ENCODE measurements at places on chromosomes 4 and X.

- DNase-seq, result no peak
These were observed 123.8 kb downstream of the RPS6KA6 start for GRCh38 chrX:84064164-84064563.

GRCh38 chr4:42371305-42372252 is 25.7 kb upstream of the SHISA3 start:
- DNase-seq, result no peak

DNA sequence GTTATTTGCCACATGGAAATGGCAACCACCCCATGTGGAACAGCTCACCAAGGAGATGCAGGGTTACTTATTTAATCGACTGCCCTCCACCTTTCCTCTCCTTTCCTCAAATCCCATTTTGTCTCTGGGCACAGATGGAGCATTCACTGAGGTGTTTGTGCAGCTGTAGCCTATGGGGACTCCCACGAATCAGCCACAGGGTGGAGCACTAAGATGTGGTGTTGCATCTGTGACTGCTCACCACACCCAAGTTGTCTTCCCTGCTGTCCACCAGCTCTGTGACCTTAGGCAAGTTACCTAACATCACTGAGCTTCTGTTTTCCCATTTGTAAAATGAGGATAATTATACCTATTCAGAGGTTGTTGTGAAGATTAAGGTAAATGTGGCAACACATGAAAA is 252.4 kb upstream of the CPEB2 start:
- DNase-seq, result no peak

GRCh38 chr4:120291541-120291940 is 224.9 kb upstream of the MAD2L1 start:
- no peak for DNase-seq

GRCh38 chrX:148288451-148288850 is 212.0 kb upstream of the AFF2 start:
- DNase-seq, result no peak

DNA sequence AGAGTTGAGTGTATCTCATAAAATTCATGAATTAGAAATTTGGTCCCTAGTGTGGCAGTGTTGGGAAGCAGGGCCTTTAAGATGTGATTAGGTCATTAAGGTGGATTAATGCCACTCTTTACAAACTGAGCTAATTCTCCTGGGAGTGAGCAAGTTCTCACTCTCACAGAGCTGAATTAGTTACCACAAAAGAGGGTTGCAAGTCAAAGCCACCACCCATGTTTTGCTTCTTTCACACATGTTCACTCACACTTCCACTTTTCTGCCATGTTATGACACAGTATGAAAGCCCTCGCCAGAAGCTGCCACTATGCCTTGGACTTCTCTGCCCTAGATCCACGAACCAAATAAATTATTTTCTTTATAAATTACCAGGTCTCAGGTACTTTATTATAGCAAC is 332.1 kb downstream of the ARAP2 start:
- DNase-seq, result no peak

DNA sequence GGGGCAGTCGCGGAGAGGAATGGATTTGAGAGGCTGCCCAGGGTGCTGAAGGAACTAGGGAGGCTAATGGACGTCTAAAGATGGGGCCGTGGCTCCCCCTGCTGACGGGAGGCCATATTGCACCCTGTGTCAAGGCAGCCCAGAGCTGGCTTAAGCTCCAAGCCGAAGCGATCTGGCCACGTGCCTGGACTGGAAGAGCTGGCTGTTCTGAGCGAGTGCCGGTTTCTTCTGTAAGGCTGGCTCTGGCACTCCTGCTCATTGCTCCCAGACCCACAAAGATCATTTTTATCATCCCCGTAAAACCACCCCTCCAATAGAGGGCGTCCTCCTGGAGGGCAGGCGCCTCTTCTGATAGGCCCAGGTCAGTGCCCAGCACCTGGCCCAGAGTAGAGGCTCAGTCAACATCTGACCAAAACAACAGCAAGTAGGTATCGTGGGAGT is 5.6 kb downstream of the PNCK start:
- peak; percentile 83 for DNase-seq

GRCh38 chr4:10963958-10964703 is 279.6 kb upstream of the CLNK start:
- DNase-seq, result no peak

- DNase-seq, result no peak
These were observed 6.0 kb upstream of the VSIG4 start for GRCh38 chrX:66045894-66046293.

GRCh38 chr4:112771-113170 is 11.5 kb upstream of the ZNF718 start:
- DNase-seq, result no peak

DNA sequence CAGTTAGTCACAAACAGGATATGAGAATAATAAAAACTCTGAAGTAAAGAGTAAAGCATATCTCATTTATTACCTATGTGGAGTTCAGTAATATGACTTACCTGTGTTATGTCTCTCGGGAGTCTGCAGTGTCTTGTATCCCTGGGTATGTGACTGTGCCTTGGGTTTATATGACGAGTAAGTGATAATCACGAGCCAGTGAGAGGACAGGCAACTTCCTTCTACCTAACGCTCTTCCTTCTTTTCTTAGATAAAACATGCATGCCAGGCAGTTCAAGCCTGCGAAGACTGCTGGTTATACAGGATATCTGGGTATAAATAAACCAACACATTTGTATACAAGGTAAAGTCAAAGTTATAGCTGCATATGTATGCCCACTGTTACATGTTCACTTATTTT is at the start of gene HPGDS:
TSS of gene HPGDS (minus strand) at position 143 of the 400 bp plus-strand sequence. CDS start 8,207 bp downstream, outside the sequence.
- DNase-seq, result no peak

GRCh38 chr4:18197467-18197866 is 175.9 kb upstream of the LCORL start:
- no peak for DNase-seq

DNA sequence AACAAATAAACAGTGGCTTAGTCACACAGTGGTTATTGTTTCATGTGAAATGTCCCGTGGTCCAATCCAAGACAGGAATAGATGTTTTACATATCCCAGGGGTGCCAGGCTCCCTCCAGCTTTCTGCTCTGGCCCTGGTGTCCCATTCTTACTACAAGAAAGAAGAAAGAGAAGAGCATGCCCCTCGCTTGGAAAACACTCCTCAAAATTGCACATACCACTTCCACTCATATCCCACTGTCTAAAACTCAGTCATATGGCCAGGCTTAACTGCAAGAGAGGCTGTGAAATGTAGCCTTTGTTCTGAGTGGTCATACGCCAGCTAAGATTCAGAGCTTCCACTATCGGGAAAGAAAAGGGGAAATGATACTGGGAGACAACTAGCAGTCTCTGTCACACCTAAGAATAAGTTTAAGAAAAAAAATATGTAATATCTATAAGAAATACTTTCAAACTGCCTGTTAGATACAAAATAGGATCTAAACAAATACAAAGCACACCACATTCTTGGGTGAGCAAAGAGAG is 306.8 kb upstream of the FAM241A start:
- no peak for DNase-seq

GRCh38 chr4:89563431-89563830 is 255.8 kb upstream of the GPRIN3 start:
- DNase-seq, result no peak

- DNase-seq, result no peak
These were observed 25.5 kb downstream of the ANAPC4 start for GRCh38 chr4:25402521-25402920.

GRCh38 chr4:55635741-55636655 is at the start of gene NMU:
Gene NMU (minus strand): TSS chr4:55636298. CDS start chr4:55636192, 106 bp downstream.
- DNase-seq, result peak; percentile 36

- no peak for DNase-seq
These were observed 2.6 kb downstream of the UVSSA start for GRCh38 chr4:1349359-1350168.

- no peak for DNase-seq
These were observed 431.0 kb downstream of the SMARCA1 start for GRCh38 chrX:129092242-129092641.

- DNase-seq, result no peak
These were observed 64.4 kb downstream of the SLC9A6 start for GRCh38 chrX:136049608-136050007.

DNA sequence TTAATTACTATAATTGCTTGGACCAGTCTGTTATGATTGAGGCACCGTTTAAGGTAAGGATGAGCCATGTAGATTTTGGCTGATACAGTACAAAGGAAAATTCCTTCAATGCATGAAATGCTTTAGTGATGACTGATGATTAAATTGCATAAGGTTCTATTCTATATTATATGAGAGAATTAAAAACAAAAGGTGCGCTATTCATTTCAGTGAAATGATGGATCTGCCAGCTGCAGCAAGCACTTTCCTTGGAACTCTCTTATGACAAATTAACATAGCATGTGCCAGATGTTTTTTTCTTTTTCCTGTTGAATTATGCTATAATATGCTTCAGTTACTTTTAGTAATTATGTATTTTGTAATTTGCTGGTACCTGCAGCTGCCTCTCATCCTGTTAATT is 98.5 kb downstream of the JADE1 start:
- DNase-seq, result no peak

- DNase-seq, result no peak
These were observed 260.5 kb downstream of the TMA16 start for GRCh38 chr4:163755013-163755412.

DNA sequence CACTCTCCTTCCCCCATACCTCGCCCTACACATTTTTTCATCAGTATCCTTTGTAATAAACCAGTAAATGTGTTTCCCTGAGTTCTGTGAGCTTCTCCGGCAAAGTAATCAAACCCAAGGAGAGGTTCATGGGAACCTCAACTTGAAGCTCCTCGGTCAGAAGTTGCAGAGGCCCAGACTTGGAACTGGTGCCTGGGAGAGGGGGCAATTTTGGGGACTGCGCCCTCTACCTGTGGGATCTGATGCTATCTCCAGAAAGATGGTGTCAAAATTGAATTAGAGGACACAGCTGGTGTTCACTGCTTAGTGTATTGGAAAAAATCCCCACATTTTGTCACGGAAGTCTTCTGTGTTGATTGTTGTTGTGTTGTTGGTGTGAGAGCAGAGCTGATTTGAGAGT is 70.6 kb downstream of the ATP11C start:
- DNase-seq, result no peak

GRCh38 chr4:169410839-169411770 is 140.3 kb upstream of the SH3RF1 start:
- peak; percentile 40 for DNase-seq

DNA sequence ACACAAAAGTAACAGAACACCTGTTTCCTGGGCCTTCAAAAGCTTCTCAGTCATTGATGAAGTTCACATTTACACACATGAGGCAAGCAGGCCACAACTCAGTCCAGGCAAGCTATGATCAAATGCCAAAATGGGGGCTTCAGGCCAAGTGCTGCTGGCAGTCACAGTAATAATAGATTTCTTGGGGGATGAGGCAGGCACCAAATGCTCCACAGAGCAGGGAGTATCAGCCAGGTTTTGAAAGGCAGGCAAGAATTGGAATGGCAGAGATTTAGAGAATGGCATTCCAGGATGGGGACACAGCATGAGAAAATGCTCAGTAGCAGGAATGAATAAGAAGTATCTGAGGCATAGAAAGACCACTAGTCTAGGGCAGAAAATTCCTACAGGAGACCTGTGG is 52.8 kb downstream of the GRIA3 start:
- no peak for DNase-seq

DNA sequence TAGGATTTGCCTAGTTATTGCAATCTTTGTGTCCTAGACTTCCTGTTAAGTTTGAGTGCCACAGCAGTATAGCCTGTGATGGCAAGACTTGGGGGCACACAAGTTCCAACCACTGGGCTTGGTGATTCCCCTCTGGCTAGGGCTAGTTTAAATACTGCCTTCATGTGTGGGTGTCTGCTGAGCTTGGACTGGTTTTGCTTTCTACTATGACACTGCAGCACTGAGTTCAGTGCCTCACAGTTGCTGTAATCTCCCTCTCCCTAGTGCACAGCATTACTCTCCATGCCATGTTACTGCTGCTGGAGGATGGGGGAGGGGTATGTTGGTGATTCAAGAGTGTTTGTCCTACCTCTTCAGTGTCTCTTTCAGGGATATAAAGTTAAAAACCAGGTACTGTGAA is 379.6 kb downstream of the IL15 start:
- no peak for DNase-seq

GRCh38 chr4:7429069-7429416 is 5.7 kb downstream of the PSAPL1 start:
- no peak for DNase-seq

GRCh38 chr4:28317221-28317620 is 1456.6 kb downstream of the STIM2 start:
- DNase-seq, result no peak

DNA sequence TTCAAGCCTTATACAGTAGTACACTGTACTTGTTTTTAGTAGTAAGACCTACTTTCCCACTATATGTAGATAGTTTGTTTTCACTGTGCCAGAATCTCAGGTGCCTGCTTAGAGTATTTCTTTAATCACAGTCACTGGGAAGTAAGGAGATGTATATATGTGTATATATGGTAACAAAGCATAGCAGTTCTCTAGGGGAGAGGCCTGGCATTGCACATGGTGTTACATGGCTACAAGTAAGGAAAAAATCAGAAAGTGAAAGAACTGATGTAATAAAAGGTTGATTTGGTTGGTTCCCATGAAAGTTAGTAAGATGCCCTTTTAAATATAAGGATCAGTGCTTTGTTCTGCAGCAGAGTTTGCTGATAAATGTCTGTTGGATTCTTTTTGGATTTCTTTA is 9.3 kb upstream of the DCK start:
- no peak for DNase-seq

GRCh38 chrX:38087594-38087993 is 81.2 kb downstream of the SYTL5 start:
- DNase-seq, result no peak

- no peak for DNase-seq
These were observed 50.8 kb upstream of the HMX1 start for GRCh38 chr4:8922481-8922880.

GRCh38 chrX:132956421-132957210 is 1.8 kb downstream of the HS6ST2 start:
- no peak for DNase-seq

- no peak for DNase-seq
These were observed 49.2 kb downstream of the VSIG4 start for GRCh38 chrX:65990702-65991101.

DNA sequence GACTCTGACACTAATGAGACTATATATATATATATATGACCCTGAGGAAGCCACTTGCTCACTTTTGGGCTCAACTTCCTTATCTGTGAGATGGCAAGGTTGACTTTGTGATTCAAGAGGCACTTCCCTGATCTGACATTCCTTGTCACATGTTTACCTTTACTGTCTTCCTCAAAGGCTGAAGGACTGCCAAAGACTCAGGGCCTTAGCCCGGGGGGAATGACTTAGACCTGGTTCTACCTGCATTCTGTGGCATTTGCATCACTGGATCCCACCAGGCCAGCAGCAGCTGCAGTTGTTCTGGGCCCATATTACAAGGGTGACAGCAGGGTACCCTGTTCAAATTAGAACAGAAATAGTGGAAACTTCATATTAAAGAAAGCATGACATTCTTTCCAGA is 3.1 kb upstream of the HS6ST2 start:
- DNase-seq, result no peak

- peak; percentile 63 for DNase-seq
These were observed 152.7 kb downstream of the TEX11 start for GRCh38 chrX:70755850-70756249.

GRCh38 chr4:166091912-166092510 is 219.0 kb downstream of the TLL1 start:
- no peak for DNase-seq

Measured in CD8-positive, alpha-beta T cell (primary cell).